ENCODE measurements at places on chromosomes 6 and 20.

DNA sequence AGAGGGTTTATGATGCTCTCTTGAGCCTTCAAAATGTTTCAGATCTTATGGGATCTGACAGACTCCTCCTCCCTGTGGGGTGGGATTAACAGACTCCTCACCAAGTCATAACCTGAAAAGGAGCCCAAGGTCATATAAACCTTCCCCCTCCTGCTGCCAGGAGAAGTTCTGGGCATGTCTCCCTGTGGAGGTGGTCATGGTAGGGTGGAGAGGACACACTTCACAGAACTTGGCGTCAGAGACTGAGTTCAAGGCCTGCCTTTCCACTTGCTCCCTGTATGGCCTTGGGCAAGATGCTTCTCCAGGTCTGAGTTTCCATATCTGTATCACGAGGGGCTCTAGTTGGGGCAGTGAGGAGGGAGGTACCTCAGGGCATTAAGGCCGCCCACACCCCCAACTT, 32.4 kb upstream of the AAR2 start:
- DNase-seq = no peak

- DNase-seq = no peak
Measured at GRCh38 chr6:40946738-40947301, 92.2 kb downstream of the UNC5CL start.

GRCh38 chr6:1884313-1884712, 274.6 kb downstream of the FOXC1 start:
- no peak for DNase-seq

- no peak for DNase-seq
Measured at GRCh38 chr6:134171517-134171916, 119.1 kb upstream of the SLC2A12 start.

- DNase-seq = no peak
Measured at GRCh38 chr6:154408891-154409500, 52.4 kb upstream of the IPCEF1 start.

Measured in T-helper 9 cell (primary cell).